GF-D8 (cell line): ENCODE measurements at places on chromosomes 3 and 15.
A peak's percentile ranks its signal among the peaks of the same experiment; 100 is the strongest.

- DNase-seq: no peak
Measured at GRCh38 chr3:49626101-49626581, 48.0 kb upstream of the APEH start.

DNA sequence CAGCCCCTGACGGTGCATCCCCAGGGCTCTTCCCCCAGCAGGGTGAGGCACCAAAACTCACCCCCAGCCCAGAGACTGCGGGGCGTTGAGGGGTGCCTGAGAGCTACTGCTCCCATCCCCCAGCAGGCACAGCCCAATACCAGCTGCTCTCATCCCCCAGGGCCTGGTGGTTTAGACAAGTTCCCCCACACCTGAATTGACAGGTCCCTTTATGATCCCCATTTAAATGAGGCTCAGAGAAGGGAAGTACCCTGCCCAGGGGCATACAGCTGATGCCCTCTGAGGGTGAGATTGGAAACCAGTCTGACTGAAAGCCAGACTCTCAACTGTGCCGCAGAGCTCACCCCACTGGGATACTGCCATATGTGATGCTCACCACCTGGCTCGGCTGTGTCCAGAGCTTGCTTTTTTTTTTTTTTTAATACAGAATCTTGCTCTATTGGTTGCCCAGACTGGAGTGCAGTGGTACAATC, 20.1 kb downstream of the DUSP7 start:
- DNase-seq: no peak

- DNase-seq: no peak
Measured at GRCh38 chr3:42102571-42102970, 11.4 kb downstream of the TRAK1 start.

DNA sequence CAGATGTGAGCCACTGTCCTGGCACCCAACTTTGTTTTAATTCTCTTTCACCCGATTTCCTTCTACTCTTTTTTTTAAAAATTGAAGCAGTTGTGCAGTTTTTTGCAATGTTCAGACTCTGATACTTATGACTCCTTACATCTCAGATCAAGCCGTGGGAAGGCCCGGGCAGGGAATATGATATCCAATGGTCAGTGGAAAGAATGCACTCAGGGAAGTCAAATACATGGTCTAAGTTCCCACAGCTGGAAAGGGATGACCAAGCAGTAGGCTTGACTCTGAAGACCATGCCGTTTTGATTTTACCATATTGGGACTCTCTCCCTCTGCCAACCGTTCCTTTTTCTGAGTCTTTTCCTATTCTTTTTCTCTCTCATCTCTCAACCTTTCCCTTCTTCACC, 157.2 kb downstream of the RPLP1 start:
- no peak for DNase-seq

GRCh38 chr3:71725271-71725991, at the start of gene EIF4E3:
TSS of gene EIF4E3 (minus strand) at chr3:71725402. CDS start at chr3:71725367, 35 bp downstream.
- no peak for DNase-seq

DNA sequence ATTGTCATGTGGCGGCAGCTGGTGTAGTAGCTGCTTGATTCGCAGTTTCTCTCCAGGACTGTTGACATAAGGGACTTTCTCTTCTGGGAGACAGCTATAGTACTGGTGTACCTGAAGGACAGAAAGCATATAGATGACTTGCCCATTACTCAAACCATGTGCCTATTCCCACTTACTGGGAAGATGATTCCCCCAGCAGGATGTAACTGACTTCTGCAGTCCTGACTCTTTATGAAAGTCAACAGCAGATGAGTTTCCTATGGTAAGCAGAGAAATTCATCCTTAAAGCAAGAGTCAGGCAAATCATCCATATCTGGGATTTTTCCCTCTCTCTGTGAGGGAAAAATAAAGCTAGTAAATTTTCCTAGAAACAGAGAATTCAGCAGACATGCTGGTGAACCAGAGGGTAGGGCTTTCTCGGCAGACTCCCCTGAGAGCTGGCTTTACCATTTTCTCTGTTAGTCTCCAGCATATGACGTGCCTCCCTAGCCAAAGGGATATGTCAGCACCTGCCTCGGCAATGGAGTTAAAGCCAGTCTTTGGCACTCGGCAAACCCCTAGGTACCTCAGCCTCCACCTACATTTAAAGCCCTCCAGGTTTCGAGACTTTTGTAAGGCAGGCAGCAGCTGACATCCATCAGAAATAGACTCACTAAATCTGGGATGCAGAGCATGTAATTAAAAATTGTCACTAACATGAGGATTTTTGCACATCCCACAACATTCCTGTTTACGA, 62.1 kb downstream of the PRICKLE2 start:
- DNase-seq: no peak

GRCh38 chr3:196684548-196685407, 27.3 kb downstream of the CEP19 start:
- DNase-seq: peak; percentile 76

GRCh38 chr3:27358372-27358771, 10.8 kb downstream of the NEK10 start:
- DNase-seq: no peak

DNA sequence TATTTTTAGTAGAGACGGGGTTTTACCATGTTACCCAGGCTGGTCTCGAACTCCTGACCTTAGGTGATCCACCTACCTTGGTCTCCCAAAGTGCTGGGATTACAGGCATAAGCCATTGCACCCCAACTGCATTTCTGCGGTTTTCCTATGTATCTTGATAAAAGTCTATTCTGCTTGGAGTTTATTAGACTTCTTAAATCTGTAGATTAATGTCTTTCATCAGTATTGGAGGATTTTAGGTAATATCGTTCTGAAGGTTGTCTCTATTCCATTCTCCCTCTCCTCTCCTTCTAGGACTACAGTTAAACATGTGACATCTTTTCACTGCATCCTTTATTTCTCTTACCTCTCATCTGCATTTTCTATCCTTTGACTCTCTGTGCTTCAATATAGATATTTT, 46.3 kb upstream of the GCNT3 start:
- DNase-seq: no peak

DNA sequence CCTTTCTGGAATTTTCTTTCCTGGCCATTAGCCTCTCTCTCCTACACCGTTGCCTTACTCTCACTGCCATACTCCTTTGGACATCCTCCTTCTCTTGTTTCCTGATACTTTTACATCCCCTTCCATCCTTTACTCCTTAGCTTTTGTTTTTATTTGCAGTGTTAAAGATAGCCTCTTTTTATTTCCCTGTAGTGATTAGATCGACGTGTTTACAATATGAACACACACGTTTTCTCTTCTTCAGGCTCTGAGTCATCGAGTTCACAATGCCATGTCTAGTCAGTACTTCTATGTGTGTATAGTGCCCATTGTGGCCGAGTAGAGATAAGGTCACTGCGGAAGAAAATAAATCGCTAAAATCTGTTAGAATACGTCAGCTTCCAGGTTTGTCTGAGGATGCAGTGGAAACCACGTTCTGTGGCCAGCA, 208.5 kb downstream of the LPP start:
- DNase-seq: no peak

DNA sequence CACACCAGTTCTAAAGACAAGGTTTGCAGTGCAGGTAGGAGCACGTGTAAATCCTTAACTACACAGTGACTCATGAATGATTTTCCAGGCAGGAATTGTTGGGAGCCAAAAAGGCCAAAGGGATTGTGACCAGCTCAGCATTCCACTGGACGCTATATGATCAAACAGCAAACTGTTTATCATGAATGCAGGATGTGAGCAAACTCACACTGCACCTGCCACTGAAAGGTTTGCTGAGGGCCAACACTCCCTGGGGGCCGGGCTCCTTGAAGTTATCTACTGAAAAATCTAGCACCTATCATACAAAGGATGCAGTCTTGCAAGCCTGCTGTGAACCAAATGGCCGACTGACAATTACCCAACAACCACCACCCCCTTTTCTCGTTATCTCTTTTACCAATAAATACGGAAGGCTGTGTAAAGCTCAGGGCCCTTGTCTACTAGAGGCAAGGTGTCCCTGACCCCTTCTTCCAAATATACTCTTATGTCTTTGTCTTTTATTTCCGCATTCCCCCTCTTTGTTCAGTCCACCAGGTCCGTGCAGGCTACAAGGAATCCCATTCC, 11.5 kb upstream of the DNASE1L3 start:
- no peak for DNase-seq

GRCh38 chr3:29686889-29687592, 406.2 kb downstream of the RBMS3 start:
- DNase-seq: no peak

- DNase-seq: no peak
Measured at GRCh38 chr3:34361921-34362320, 563.5 kb downstream of the PDCD6IP start.

DNA sequence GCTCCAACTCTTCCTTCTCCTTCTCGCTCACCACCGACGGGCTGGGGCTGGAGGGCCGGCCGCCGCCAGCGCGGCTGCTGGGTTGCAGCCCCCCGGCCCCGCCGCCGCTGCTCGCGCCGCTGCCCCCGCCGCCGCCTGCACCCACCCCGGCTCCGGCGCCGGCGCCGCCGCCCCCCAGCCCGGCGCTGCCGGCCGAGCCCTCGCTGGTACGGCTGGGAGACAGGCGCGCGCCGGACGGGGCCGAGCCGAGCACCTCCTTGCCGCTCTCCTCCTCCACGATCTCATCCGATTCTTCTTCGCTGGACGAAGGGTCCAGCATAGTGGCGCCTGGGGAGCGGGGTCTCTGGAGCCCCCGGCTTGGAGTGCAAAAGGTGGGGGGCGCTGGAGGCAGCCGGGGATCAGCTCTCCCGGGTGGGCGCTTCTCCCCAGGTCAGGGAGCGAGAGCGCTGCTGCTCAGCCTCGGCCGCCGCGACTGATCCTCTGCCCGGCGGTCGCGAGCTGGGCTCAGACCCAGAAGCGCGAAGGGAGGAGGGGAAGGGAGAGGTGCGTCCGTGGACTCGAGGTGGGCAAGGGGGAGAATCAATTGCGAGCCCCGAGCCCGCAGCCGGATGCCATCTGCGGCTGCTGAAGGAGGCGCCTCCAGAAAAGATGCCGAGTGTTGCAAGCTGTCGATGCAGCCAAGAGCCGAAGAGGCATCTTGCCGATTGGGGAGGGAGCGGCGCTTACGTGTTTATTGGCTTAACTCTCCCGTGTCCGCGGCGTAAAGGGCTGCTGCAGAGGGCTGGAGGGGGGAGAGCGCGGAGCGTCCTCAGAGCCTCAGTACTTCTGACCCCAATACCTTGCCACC, at the start of gene CADPS:
Gene CADPS (minus strand): TSS at position 706 of the 847 bp plus-strand sequence. CDS start 387 bp downstream, at position 319.
- DNase-seq: no peak

- peak; percentile 53 for DNase-seq
Measured at GRCh38 chr3:46087871-46088270, 60.6 kb upstream of the XCR1 start.

DNA sequence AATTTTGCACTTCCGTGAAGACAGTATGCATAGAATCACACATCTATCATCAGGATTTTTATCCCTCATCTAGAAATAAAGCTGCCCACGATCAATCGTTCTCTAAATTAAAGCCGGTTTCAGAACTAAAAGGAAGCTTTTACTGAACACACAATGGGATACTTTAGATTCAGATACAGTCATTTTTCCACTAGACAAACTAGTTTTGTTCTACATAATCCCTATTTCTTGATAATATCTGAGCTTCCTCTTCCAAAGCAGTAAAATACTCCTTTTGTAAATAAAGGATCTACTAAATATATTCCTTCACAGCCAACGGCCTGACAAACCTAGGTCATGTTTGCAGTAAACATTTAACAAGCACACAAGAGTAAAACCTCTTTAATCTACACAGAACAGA, 2.0 kb upstream of the GANC start:
- no peak for DNase-seq

- DNase-seq: no peak
Measured at GRCh38 chr3:171824824-171825221, 14.5 kb upstream of the PLD1 start.

DNA sequence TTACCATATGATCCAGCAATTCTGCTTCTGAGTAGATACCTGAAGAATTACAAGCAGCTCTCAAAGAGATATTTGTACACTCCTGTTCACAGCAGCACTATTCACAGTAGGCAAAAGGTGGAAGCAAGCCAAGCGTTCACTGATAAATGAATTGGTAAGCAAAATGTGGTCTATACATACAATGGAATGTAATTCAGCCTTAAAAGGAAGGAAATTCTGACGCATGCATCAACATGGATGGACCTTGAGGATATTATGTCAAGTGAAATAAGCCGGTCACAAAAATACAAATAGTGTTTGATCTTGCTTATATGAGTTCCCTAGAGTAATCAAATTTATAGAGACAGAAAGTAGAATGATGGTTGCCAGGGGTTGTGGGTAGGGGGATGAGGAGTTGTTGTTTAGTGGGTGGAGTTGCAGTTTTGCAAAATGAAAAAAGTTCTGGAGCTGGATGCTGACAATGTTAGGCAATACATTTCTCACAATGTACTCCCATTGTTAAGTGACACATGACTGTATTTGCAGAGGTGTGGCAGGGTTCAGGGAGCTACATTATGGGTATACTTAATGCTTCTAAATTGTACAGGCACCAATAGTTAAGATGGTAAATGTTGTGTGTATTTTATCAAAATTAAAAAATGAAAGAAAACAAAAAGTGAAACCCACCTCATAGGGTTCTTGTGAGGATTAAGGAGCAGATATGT, 26.7 kb downstream of the SLC6A1 start:
- no peak for DNase-seq

DNA sequence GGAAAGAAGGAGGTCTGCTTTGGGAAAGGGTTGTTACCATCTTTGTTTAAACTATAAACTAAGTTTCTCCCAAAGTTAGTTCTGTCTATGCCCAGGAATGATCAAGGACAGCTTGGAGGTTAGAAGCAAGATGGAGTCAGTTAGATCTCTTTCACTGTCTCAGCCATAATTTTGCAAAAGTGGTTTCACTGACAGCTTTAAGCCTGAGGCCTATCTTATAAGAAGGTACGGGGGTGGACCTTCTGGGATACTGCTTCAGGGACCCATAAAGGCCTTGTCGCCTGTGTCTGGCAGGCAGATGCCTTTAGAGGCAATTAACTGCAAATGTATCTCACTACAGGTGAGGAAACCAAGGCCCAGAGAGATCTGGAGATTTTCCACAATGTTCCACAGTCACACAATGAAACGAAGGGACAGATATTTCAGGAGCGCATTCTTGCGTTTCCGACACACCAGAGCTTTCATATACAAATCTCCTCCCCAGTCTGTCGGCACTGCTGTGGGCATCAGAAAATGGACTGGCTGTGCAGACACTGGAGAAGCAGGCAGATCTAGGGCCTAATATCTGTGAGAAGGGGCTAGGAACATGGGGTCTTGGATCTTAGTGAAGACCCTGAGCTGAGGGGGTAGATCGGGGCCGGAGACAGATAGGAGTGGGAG, 169.5 kb upstream of the SMAD3 start:
- DNase-seq: no peak

DNA sequence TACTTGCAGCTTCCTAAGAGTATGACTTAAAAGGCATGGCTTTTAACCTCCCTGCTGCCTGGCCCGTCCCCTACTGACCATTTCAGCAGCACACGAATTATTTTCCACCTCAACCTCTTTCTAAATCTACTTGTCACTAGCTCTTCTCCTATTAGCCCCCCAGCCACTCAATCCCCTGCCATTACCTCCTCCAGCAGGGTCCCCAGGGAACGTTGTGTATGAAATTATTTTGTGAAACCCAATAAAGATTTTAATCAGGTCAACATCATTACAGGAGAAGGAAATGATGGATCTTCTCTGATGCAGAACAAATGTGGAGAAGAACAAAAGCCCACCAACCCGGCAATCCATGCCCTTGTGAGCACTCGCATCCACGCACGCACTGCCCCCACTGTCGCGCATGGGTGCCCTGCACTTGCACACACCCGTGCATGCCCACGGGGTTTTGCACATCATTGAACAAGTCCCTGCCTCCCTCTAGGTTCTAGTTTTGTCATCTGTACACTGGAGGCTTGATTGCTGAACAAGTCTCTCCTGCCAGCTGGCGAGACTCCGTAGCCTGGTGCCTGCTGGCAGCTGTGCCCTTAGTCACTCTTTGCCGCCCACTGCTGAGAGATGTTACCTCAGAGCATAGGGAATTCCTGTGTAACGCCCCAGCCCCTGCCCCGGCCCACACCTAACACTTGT, 51.6 kb downstream of the LINGO1 start:
- no peak for DNase-seq
